Stimulated activated memory B cell treated with anti-CD40 and anti-IgM and Interleukin-4, amounts not matched to agents 10 μg/mL and 1 μg/mL and 100 μg/mL, for 72 hours (primary cell): ENCODE measurements at places on chromosomes 3 and 15.

GRCh38 chr15:78067328-78068228 is 9.9 kb downstream of the TBC1D2B start:
- H3K36me3 ChIP-seq: no peaks in the 10 kb centered on the region
- no peak overlapping the region for H3K27ac ChIP-seq
- ATAC-seq: no peak
- no peaks in the 10 kb centered on the region for H3K27me3 ChIP-seq
- H3K4me1 ChIP-seq: peaks cover under 1% of the 10 kb centered on the region

DNA sequence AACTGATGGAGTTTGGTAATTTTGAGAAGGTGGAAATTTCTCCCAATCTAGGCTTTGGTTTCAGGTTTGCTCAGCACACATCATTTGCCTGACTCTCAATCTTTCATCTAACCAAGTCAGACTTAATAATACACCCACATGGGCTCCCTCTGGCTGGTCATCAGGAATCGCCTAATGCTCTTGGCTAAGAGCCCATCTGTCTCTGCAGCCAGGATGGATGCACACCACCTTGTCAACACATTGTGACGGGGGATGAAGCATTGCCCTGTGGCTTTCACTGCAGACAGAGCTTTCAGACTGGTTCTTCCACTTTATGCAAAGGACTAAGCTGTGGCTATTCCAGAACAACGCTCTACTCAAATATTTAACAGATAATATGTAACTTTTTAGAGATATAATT is 3.0 kb upstream of the HDGFL3 start:
- no peak for ATAC-seq
- H3K4me3 ChIP-seq: no peak overlapping the region
- peaks cover 10% of the 10 kb centered on the region for H3K4me1 ChIP-seq

DNA sequence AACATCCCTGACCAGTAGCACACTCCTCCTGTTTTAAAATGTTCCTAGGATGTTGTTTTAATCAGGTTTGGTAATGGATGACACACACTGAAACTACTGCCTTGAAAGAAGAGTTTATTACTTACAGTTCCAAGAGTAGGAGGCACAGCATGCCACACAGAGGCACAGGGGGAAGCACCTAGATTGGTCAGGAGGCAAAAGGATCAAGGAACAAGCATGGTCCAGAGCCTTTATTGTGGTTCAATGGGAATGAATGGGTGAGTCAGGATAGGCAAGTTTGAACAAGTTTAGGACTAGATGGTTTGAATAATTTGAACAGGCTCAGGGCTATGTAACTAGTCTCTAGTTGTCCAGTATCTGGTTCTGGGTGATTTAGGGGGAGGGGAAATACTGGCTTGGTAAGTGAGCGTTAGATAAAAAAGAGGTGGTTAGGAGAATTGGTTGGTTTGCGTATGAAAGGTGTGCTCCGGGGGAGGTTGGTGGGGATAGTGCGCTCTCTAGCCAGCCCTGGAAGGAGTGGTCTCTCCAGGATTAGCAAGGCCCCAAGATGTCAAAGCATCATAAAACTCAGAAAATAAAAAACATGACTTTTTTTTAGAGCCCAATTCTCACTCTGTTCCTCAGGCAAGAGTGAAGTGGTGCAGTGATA is 35.1 kb downstream of the TMOD3 start:
- H3K27me3 ChIP-seq: no peaks in the 10 kb centered on the region
- no peak overlapping the region for H3K27ac ChIP-seq
- ATAC-seq: no peak
- no peak overlapping the region for H3K4me3 ChIP-seq
- no peaks in the 10 kb centered on the region for H3K4me1 ChIP-seq

- H3K4me1 ChIP-seq: peaks cover 15% of the 10 kb centered on the region
- no peaks in the 10 kb centered on the region for H3K27me3 ChIP-seq
- peak; percentile 54 for ATAC-seq
- peak overlapping the region; percentile 61 for H3K27ac ChIP-seq
- peak overlapping the region; percentile 27 for H3K4me3 ChIP-seq
These were observed 7.3 kb upstream of the ZBTB38 start for GRCh38 chr3:141360888-141361598.

- H3K4me1 ChIP-seq: peaks cover 17% of the 10 kb centered on the region
- H3K27ac ChIP-seq: no peak overlapping the region
- no peak overlapping the region for H3K4me3 ChIP-seq
- peaks cover 41% of the 10 kb centered on the region for H3K27me3 ChIP-seq
- no peaks in the 10 kb centered on the region for H3K36me3 ChIP-seq
- ATAC-seq: no peak
These were observed 10.9 kb upstream of the FAM107A start for GRCh38 chr3:58588030-58588614.

- H3K4me3 ChIP-seq: no peak overlapping the region
- ATAC-seq: no peak
- H3K27me3 ChIP-seq: no peaks in the 10 kb centered on the region
- no peak overlapping the region for H3K27ac ChIP-seq
- H3K36me3 ChIP-seq: peaks cover 29% of the 10 kb centered on the region
These were observed 50.2 kb downstream of the CHP1 start for GRCh38 chr15:41281236-41281635.

DNA sequence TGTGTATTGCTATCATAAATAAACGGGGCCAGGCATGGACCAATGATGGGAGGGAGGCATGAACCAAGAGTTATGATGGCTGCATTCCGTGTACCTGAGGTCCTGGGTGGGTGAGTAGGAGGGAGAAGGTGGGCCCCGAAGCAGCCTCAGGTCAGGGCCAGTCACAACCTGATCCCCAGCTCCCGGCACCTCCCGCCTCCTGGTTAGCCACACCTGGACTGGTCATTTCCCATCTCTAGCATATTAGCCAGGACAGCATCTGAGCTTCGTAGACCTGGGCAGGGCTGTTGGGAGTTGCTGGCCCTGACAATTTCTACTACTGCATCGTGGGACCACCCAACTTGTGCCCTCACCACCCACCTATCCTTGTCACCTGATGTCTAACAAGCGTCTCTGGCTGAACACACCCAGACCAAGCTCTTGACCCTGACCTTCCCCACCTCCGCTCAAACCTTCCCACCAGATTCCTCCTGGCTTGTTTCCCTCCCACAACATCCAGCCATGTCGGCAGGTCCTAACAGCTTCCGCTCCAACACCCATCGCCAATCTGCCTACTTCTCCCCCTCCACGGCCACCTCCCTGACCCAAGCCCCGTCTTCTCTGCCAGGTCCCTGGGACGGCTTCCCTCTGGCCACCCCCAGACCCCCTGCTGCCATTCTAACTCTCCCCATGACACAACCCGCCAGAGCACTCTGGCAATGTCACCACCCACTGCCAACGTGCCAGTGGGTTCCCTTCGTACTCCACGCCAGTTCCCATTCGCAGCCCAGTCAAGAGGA is 133.8 kb upstream of the IQSEC1 start:
- no peak overlapping the region for H3K27ac ChIP-seq
- peaks cover 95% of the 10 kb centered on the region for H3K27me3 ChIP-seq
- H3K4me3 ChIP-seq: no peak overlapping the region

- peaks cover 10% of the 10 kb centered on the region for H3K27me3 ChIP-seq
- peaks cover 6% of the 10 kb centered on the region for H3K4me1 ChIP-seq
- no peak overlapping the region for H3K27ac ChIP-seq
- no peak overlapping the region for H3K4me3 ChIP-seq
- ATAC-seq: no peak
These were observed 15.2 kb downstream of the C3orf22 start for GRCh38 chr3:126543457-126544061.

DNA sequence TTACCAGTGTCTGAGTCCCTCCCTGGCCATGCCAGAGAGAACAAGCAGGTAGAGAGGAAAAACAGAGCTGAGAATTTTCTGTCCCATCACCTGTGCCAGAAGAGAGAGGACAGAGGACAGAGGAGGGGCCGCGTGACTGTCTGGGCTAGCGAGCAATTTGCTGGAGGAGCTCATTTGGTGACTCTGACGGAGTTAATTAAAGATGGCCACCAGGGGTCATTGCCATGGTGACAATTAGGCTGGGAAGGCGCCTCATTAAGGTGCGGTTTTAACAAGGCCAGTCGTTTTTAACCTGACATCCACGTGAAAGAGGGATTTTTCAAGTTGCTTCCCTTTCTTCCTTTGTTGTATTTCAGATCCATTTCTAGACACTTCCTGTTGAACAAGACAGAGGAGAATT is 72.4 kb downstream of the RHCG start:
- no peak for ATAC-seq
- no peak overlapping the region for H3K4me3 ChIP-seq
- no peaks in the 10 kb centered on the region for H3K36me3 ChIP-seq
- H3K27ac ChIP-seq: no peak overlapping the region

DNA sequence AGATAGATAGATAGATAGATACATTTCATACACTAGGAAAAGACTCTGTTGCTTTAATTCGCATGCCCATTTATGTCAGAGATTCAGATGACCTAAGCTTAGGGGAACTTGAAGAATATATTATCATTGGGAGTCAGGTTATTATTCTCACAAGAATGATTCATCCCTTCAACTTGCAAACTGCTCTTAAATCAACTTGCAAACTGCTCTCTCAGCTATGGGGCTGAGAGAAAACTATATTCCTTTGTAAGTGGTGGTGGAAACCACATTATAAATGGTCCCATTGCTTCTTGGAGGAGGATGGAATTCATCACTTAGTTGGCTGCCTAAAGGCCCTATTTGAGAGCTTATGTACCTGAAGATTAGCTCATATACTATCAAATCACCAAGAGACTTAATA is 160.9 kb upstream of the STAC start:
- no peaks in the 10 kb centered on the region for H3K27me3 ChIP-seq
- no peak overlapping the region for H3K4me3 ChIP-seq
- no peak for ATAC-seq
- H3K27ac ChIP-seq: no peak overlapping the region

DNA sequence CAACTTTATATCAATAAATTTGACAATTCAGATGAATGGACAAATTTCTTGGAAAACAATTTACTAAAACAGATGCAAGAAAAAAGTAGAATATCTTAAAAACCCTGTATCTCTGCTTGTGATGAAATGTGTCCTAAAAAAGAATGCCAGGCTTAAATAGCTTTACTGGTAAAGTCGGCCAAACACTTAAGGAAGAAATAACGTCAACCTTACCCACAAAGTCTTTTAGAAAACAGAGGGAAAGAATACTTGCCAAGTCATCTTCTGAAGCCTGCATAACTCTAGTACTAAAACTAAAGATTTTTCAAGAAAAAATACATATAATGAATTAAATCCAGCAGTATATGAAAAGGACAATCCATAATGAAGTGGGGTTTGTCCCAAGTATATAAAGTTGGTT is 111.1 kb downstream of the RASA2 start:
- H3K27me3 ChIP-seq: no peaks in the 10 kb centered on the region
- no peak overlapping the region for H3K4me3 ChIP-seq
- ATAC-seq: no peak
- peaks cover 79% of the 10 kb centered on the region for H3K36me3 ChIP-seq

GRCh38 chr3:24756101-24756888 is 261.6 kb upstream of the THRB start:
- no peaks in the 10 kb centered on the region for H3K27me3 ChIP-seq
- ATAC-seq: no peak
- no peak overlapping the region for H3K27ac ChIP-seq

DNA sequence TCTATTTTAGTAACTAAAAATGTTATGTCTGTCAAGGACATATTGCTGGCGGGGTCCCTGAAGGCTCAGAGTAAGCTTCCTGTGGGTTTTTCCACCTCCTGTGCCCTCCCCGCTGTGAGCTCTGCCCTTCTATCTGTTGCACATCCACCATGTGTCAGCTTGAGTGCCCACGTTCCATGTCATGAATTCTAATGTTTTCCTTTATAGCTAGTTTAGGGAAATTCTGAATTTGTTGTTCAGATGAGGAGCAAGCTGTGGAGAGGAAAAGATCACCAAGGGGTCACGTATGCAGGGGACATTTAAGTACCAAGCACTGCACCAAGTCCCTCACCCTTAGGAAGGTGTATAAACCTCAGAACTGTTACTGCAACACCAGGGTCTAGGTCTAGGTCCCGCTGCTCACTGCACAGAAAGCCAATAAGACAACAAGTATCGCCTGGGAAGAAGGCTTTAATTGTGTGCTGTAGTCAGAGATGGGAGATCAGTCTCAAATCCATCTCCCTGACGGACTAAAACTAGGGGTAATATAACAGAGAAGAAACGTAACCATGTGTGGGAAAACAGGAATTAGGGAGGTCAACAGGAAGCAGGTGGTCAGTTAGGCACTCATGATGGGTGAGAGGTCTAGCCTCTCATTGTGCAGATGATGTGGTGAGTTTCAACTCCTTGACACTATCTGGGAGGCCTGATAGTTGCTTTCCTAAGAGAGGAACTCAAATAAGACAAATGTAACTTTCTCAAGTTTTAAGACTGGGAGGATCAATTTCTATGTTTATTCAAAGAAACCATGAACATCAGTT is 9.7 kb downstream of the GP9 start:
- H3K4me3 ChIP-seq: no peak overlapping the region
- H3K27ac ChIP-seq: no peak overlapping the region
- peaks cover 10% of the 10 kb centered on the region for H3K4me1 ChIP-seq
- no peak for ATAC-seq
- H3K36me3 ChIP-seq: no peaks in the 10 kb centered on the region

- no peaks in the 10 kb centered on the region for H3K36me3 ChIP-seq
- H3K4me1 ChIP-seq: no peaks in the 10 kb centered on the region
These were observed 487.6 kb downstream of the NAALADL2 start for GRCh38 chr3:175346573-175347356.

GRCh38 chr15:66628976-66629723 is 63.4 kb upstream of the LCTL start:
- no peak overlapping the region for H3K4me3 ChIP-seq
- H3K36me3 ChIP-seq: no peaks in the 10 kb centered on the region
- no peak overlapping the region for H3K27ac ChIP-seq
- no peak for ATAC-seq

GRCh38 chr3:73719861-73720260 is 95.1 kb upstream of the PDZRN3 start:
- H3K27me3 ChIP-seq: no peaks in the 10 kb centered on the region
- no peak for ATAC-seq
- no peak overlapping the region for H3K27ac ChIP-seq
- no peaks in the 10 kb centered on the region for H3K36me3 ChIP-seq
- H3K4me1 ChIP-seq: no peaks in the 10 kb centered on the region
- no peak overlapping the region for H3K4me3 ChIP-seq

- H3K27ac ChIP-seq: no peak overlapping the region
- no peaks in the 10 kb centered on the region for H3K36me3 ChIP-seq
- H3K4me1 ChIP-seq: no peaks in the 10 kb centered on the region
- H3K4me3 ChIP-seq: no peak overlapping the region
- H3K27me3 ChIP-seq: no peaks in the 10 kb centered on the region
These were observed 181.4 kb downstream of the MAGI1 start for GRCh38 chr3:65857327-65857726.

DNA sequence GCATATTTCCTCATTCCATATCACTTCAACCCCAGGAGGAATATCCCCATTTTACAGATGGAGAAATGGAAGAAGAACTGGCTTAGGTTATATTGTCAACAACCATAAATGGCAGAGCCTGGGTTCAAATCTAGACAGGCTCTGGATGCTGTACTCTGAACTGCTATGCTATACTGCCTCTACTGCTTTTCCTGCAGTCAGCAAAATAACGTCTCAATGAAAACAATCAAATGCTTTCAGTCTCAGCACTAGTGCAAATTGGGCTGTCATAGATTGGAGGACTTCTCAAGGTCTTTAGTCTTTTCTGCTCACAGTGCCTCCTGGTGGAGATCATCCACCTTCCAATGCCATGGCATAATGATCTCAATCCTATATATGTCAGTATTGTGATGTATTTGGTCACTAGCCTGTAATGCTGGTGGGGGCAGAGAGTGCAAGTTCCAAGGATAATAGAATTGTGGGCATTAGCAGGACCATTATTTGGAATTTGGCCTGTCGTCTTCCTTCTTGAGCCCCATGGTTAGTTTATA is 285.0 kb downstream of the CLSTN2 start:
- no peak overlapping the region for H3K27ac ChIP-seq
- no peaks in the 10 kb centered on the region for H3K36me3 ChIP-seq
- H3K27me3 ChIP-seq: no peaks in the 10 kb centered on the region
- no peak overlapping the region for H3K4me3 ChIP-seq
- no peaks in the 10 kb centered on the region for H3K4me1 ChIP-seq
- ATAC-seq: no peak
